ENCODE measurements at places on chromosomes 6 and 20.

DNA sequence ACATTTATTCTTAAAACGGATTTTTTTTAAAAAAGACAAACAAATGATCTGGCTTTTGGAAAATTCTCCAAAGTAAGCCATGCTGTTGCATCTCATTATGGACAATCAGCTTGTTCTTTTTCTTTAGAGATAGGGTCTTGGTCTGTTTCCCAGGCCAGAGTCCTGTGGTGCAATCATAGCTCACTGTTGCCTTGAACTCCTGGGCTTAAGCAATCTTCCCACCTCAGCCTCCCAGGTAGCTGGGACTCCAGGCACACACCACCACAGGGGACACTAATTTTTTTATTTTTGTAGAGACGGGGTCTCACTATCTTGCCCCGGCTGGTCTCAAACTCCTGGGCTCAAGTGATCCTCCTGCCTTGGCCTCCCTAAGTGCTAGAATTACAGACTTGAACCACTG is 45.9 kb upstream of the TGM3 start:
- no peak for DNase-seq

DNA sequence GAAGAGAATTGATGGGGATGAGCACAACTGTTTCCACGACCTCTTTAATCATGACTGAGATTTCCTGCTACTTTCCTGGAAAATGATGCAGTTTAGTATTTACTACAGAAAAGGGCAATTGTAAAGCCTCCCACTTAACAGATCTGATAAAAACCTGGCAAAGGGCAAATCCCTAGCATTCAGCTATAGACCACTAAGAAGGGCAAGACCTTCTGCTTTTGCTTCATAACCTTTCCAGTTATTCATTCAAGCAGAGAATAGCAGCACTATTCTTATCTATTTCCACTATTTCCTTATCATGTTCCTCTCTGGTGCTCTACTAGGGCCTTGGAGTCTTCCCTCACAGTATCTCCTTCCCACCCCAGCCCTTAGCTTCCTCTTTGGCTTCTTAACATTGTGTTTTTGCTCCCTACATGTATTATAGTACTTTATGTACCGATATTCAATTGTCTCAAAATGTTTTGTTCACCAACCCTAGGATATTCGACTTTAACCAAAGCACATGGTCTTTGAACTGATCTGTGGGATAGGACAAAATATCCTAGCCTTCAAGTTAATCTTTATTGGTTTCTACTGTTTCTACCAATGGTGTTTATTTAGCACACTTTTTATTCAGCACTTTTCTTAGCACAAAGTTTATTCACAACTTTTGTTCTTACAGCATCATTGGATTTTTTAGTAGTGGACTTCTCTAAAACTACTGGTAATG is 32.7 kb upstream of the MANEA start:
- no peak for DNase-seq

- no peak for DNase-seq
Measured at GRCh38 chr20:50138120-50138478, 15.4 kb downstream of the PEDS1 start.

- no peak for DNase-seq
Measured at GRCh38 chr20:24995741-24996448, 3.3 kb upstream of the APMAP start.

DNA sequence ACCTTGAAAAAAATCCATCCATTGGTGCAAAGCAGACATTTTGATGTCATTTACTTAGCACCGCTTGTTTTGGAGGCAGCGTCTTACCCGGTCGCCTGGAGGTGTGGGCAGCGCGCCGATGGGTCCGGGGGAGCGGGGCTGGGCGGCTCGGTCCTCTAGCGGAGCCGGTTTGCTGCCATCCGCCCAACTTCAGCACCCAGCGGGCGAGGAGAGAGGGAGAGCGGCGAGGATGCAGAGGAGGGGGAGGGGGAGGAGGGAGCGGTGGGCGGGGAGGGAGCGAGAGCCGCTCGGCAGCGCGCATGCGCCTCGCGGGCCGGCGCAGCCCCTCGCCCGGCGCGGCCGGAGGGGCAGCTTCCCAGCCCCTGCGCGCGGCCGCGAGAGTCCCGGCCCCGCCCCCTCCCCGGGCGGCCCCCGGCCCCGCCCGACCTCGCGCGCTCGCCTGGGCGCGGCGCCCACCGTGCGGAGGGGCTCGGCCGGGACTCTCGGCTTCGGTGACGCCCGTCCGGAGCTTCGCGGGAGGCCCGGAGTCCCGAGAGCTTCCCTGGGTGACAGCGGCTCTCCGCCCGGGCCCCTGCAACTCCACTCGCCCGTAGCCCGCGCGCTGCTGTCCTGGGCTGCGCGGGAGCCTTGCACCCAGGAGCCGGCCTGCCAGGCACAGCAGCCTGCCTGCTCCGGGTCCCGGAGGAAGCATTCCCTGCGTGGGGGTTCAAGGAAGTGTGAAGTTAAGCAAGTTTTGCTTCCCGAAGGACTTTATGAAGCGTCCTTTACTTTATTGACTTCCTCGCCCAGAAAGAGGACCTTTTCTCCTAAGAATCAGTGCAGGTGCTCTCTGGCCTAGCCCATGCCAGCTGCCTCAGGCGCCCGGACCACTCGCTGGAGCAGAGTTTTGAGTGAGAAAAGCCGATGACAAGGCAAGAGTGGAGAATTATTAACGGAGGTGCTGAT is at the start of gene RGS17:
Gene RGS17, minus strand, starts transcription at position 246 of the 945 bp plus-strand sequence. CDS start 87,264 bp downstream, outside the sequence.
- DNase-seq = no peak

- no peak for DNase-seq
Measured at GRCh38 chr6:35503534-35503933, 6.7 kb upstream of the TEAD3 start.

DNA sequence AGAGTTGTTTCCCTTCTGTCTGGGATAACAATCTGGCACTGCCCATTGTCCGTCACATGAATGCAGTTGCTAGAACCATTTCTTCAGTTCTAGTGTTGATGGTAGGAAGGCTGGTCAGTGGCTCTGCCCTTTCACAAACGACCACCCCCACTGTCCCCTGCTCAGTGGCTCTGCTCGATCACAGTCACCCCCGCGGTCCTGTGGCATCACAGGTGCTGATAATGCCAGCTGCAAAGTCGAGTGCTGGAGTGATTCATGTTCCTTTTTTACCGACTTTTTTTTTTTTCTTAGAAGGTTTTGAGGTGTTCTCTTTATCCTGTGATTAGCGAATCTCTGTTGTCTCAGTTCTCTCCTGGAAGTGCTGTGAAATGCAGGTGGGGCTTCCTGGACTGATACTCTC is 22.8 kb downstream of the FAM120B start:
- DNase-seq = no peak

DNA sequence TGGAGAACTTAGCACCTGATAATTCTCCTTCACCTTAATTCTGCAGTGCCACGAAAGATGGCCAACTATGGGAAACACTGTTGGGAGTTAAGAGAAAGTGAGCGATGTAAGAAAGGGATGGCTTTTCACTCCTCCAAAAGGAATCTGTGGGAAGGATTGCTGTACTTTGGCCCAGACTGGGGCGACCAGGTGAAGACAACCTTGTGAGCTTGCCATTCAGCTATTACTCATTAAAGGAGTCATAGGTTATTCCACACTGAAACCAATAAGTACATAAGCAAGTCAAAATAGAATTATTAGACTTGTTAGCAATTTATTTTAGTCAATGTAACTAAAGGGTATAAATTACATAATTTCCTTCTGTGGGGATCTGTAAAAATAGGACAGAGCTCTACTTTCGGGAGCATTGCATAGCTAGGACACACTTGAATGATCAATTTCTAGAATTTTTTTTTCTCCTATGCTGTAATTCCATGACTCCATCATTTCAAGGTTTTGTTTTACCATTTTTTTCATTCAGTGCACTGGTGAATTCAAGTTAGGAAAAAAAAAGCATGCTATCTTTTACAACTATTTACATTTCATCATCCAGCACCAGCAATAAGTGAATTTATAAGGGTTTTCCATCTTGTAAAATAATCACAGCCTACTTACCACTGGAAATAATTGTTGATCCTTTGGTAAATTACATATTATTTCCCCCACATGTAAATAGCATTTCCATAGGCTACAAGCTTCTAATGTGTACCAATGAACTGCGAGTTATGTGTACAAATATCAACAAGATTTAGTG is 231.7 kb downstream of the SIM1 start:
- no peak for DNase-seq

Data from DND-41 (cell line).